Stimulated activated CD8-positive, alpha-beta memory T cell treated with anti-CD3 and anti-CD28 coated beads, Interleukin-4, amount 100 ng/mL, for 1 hour (primary cell): ENCODE measurements at places on chromosomes 2 and 18.

- DNase-seq, result no peak
These were observed 42.7 kb upstream of the IL1RL1 start for GRCh38 chr2:102268510-102269199.

DNA sequence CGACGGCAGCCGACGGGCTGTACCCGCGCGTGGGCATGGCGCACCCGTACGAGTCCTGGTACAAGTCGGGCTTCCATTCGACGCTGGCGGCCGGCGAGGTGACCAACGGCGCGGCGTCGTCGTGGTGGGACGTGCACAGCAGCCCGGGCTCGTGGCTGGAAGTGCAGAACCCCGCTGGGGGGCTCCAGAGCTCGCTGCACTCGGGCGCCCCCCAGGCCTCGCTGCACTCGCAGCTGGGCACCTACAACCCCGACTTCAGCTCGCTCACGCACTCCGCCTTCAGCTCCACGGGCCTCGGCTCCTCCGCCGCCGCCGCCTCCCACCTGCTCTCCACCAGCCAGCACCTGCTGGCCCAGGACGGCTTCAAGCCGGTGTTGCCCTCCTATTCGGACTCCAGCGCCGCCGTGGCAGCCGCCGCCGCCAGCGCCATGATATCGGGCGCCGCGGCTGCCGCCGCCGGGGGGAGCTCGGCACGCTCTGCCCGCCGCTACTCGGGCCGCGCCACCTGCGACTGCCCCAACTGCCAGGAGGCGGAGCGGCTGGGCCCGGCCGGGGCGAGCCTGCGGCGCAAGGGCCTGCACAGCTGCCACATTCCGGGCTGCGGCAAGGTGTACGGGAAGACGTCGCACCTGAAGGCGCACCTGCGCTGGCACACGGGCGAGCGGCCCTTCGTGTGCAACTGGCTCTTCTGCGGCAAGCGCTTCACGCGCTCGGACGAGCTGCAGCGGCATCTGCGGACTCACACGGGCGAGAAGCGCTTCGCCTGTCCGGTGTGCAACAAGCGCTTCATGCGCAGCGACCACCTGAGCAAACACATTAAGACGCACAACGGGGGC is 2.0 kb downstream of the SP9 start:
- DNase-seq, result no peak

DNA sequence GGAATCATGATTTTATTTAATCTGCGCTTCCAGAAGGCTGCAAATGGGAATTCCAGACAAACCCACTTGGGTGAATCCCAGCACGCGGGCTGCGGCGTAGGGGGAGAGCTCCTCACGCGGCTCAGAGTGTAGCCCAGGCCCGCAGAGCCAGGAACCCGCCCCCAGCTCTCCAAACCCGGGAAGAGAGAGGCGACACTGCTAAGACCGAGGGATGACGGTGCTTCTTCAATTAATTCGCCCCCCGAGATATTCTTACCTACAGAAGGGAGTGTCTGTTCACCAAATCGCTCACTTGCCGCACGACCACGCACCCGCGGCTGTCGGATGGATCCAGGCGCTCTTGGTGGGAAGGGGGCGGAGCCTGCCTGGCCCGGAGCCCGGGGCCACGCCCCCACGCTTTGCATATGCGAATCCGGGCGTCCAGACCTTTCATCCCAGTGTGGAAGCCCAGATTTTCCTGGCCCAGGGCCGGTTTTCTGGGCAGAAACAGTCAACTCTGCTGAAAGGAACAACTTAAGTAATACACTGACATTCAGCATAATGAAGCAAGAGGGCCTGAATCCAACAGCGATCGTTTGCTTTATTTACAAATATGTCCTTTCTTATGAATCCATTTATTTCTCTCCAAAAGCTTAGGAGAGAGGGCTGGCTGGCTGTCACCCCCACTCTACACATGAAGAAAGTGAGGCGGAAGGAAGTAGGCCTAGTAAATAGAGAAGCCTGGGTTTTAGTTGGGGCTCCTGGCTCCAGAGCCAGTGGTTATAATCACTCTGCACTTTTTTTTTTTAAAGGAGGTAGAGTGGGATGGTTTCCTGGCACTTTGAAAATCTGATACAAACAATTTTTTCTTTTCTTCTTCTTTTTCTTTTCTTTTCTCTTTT is at the start of gene SLC19A3:
Gene SLC19A3, minus strand, starts transcription at position 342 of the 881 bp plus-strand sequence. CDS start 15,710 bp downstream, outside the sequence.
- no peak for DNase-seq

- no peak for DNase-seq
These were observed at the start of gene MEP1B for GRCh38 chr18:32189790-32190189. Gene MEP1B (plus strand): TSS chr18:32190039. CDS start chr18:32190071, 32 bp downstream.

- DNase-seq, result no peak
These were observed 2.4 kb downstream of the CASP8 start for GRCh38 chr2:201262718-201263117.

- DNase-seq, result no peak
These were observed 279.8 kb downstream of the PTGR3 start for GRCh38 chr18:74929110-74929509.

- DNase-seq, result no peak
These were observed 456.0 kb upstream of the DCC start for GRCh38 chr18:51884039-51884438.

DNA sequence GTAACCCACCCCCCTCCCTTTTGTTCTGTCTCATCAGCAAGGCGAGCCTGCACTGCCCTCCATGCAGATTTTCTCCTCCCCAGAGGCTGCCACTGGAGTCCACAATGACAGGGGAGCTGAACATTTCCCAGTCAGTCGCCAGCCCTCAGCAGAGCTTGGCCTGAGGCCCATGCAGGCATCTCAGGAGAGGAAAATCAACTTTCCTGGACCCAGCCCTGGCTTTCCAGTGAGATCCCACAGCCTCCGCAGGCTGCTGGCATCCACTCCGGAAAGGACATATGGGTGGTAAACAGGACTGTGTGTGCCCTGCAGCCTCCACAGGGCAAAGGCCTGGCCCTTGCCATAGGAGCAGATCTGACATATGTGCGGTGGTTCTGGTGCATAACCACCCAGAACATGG is 253.8 kb downstream of the TNS1 start:
- DNase-seq, result no peak

DNA sequence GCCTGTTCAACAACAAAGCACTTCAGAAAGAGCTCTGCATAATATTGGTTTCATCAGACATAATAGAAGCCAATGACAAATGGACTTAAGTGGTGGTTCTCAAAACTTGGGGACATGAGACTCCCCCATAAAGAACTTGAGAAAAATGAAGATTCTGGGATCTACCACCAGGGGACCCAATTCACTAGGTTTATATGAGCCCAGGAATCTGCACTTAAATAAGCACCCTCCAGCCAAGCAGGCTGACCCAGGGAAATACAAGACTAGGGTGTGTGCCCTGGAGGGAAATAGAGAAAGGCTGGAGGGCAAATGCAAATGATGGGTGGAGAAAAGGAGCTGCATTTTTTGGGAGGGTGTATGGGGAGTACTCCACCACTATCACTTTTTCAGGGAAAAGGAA is 52.5 kb downstream of the SATB2 start:
- DNase-seq, result no peak

DNA sequence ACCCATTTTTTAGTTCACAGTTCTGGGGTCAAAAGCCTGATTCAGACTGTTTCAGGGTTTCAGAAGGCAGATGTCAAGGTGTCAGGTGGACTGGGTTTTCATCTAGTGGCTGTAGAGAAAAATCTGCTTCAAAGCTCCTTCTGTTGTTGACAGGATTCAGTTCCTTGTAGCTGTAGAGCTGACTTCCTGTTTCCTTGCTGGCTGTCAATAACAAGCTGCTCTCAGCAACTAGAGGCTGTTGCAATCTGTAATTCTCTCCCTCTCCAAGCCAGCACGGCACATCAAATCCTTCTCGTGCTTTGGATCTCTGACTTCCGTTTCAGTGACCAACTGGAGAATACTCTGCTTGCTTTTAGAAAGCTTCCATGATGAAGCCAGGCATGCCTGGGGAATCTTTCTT is 179.4 kb downstream of the DOK6 start:
- no peak for DNase-seq

- no peak for DNase-seq
These were observed 187.0 kb upstream of the COL3A1 start for GRCh38 chr2:188787021-188787657.

DNA sequence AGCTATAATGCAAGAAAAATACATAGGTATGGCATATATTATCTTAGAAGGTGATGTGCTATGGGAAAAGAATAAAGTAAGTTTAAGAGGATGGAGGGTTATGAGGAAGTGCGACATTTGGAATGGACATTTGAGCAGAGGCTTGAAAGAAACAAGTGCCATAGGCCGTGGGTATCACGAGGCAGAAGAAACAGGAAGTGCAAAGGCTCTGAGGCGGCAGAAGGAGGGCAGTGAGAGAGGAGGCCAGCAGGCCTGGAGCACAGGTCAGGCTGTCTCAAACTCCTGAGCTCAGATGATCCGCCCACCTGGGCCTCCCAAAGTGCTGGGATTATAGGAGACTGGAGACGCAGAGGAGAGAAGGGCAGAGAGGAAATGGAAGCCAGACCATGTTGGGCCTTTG is 40.7 kb upstream of the EPHA4 start:
- DNase-seq, result no peak

DNA sequence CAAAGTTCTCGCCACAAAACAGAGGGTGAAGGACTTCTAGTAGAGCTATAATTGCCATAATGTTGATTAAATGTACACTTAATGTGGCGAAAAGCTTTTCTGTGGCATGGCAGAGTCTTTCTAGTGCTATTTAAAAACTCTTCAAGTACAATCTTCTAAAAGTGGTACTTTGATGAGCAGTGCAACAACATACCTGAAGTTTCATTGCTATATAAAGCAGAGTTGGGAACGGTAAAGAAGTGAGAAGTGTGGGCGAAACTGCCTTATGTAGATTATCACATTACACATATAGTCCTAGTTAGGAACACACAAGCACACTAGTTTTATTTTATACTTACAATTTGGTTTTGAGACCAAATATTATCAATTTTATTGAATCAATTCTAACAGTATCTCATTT is 49.5 kb downstream of the FIGN start:
- no peak for DNase-seq

DNA sequence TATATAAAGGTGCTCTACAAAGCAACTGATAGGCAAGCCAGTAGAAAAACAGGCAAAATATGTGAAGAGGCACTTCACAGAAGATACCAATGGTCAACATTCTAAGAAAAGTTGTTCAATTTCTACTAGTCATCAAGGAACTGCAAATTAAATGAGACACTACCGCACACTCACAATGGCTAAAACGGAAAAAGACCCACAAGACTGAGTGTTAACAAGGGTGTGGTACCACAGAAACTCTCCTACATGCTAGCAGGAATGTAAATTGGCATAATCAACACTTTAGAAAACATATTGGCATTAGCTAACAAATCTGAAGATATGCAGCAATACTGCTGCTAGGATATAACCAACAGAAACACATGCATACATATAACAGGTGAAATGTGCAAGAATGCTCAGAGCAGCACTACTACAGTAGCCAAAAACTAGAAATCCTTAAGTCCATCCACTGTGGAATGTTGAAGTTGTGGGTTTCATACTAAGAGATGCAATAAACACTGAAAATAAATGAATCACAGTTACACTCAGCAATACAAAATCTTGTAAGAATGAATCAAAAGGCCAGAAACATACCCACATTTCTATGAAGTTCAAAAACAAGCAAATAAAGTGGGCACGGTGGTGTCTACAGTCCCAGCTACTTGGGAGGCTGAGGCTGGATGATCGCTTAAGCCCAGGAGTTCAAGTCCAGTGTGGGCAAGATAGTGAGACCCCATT is 9.2 kb downstream of the RNU4ATAC start:
- DNase-seq, result no peak

- no peak for DNase-seq
These were observed 478.5 kb upstream of the TNP1 start for GRCh38 chr2:217338306-217338916.

DNA sequence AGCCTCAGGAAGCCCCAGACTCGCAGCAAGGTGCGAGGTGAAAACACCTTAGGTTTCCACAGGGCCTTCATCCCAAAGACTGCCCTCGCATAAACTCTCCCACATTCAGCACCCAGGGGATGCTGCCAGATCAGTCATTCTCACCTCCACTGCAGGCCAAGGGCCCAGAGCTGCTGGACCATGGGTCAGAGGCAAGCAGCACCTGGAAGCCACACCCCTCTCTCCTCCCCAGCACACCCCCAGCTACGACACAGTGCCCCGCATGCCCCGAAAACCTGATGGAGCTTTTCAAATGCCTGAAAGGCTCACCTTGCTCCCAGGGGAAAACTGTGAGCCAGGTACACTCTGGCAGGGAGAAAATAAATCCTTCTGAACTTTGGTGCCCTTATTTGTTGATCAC is 31.9 kb upstream of the LDLRAD4 start:
- DNase-seq, result no peak

DNA sequence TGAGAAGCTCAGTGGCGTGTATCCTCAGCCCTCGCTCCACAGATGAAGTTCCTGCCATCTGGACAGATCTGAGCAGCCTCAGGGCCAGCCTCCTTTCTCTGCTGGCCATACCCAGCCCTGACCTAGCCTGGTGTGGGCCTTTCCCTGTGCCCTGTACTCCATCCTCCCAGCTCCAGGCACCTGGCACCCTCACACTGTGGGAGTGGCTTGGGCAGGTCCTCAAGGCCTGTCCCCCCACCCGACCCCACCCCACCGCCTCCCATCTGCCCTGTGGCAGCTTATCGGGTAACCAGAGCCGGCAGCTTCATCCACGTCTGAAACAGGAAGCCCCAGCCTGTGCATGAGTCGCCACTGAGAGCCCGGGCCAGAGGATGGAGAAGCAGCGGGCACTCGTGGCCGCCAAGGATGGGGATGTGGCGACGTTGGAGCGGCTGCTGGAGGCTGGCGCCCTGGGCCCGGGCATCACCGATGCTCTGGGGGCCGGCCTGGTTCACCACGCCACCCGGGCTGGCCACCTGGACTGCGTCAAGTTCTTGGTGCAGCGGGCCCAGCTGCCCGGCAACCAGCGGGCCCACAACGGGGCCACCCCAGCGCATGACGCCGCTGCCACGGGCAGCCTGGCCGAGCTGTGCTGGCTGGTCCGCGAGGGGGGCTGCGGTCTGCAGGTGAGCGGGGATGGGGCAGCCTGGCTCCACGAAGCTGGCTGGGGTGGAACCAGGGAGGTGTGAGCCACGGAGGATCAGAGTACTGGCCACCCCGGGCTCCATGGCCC is at the start of gene ESPNL:
Gene ESPNL, plus strand, starts transcription at position 292 of the 772 bp plus-strand sequence. Its CDS starts 80 bp downstream, at position 372.
- no peak for DNase-seq

GRCh38 chr18:44981121-44981520 is 300.4 kb downstream of the SETBP1 start:
- DNase-seq, result no peak

GRCh38 chr18:63511285-63511684 is 30.9 kb upstream of the SERPINB12 start:
- DNase-seq, result no peak

DNA sequence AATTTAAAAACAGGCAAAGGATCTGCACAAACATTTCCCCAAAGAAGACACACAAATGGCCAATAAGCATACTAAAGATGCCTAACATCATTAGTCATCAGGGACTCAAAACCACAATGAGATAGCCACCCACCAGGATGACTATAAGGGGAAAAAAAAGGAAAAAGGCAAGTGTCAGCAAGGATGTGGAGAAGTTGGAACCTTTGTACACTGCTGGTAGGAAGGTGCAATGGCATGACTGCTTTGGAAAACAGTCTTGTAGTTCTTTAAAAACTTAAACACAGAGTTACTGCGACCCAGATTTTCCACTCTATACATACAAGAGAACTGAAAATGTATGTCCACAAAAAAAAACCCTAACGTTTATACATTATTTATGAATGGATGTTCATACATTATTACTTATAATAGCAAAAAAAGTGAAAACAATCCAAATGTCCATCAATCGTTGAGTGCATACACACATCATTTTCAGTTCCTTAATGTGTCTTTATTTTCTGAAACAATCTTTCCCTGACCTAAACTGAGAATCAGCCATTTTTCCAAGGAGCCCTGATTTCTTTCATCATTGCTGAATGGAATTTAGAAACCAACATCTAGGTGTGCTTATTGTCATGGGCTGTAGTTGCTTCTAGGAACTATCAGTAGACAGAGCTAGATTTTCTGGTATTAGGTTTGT is 64.7 kb upstream of the TLK1 start:
- DNase-seq, result no peak

GRCh38 chr2:24418166-24418841 is 58.0 kb upstream of the ITSN2 start:
- DNase-seq, result no peak
